ENCODE measurements at places on chromosomes 1 and 21. TPM values are rescaled to one million over a fixed set of nuclear protein-coding genes. Genes with fewer than 3 reads are reported as not detected.

GRCh38 chr1:184553845-184554244, 167.0 kb downstream of the C1orf21 start:
- no peak for DNase-seq

GRCh38 chr1:85148524-85149250, 52.1 kb downstream of the SYDE2 start:
- no peak for DNase-seq

GRCh38 chr1:207766569-207766968, 14.7 kb downstream of the CD46 start:
- DNase-seq, result no peak

DNA sequence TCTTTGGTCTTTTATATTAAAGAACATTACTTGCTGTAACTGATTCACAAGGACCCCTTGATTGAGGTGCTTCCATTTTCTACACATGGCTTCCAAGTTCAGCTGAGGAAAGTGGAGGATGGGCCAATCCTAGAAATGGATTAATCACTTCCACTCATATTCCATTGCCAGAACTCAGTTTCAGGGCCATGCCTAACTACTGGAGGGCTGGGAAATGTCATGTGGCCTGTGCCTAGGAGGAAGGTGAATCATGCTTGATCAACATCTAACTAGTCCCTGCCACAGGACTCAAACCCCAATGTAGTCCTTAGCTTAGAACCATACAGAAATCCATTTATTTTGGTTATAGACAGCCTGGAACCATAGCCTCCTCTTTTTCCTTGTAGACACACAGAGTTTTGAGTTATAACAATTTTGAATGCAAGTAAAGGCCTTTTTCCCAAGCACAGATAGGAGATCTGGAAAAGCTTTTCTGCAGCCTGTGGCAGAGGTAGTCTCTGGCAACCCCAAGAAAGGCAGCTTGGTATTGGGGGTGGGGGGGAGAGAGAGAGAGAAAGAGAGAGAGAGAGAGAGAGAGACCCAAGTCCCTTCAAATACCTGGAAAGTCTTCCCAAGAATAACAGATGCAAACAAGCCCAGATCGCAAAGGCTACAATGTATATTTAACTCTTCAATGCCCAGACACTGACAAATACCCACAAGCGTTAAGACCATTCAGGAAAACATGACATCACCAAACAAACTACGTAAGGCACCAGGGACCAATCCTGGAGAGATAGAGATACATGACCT, 12.5 kb downstream of the MAST2 start:
- peak; percentile 15 for DNase-seq

- no peak for DNase-seq
These were observed 355.4 kb downstream of the PLPP3 start for GRCh38 chr1:56223968-56224367.

Gene DNAJC28
- total RNA-seq, result 0.79 TPM

DNA sequence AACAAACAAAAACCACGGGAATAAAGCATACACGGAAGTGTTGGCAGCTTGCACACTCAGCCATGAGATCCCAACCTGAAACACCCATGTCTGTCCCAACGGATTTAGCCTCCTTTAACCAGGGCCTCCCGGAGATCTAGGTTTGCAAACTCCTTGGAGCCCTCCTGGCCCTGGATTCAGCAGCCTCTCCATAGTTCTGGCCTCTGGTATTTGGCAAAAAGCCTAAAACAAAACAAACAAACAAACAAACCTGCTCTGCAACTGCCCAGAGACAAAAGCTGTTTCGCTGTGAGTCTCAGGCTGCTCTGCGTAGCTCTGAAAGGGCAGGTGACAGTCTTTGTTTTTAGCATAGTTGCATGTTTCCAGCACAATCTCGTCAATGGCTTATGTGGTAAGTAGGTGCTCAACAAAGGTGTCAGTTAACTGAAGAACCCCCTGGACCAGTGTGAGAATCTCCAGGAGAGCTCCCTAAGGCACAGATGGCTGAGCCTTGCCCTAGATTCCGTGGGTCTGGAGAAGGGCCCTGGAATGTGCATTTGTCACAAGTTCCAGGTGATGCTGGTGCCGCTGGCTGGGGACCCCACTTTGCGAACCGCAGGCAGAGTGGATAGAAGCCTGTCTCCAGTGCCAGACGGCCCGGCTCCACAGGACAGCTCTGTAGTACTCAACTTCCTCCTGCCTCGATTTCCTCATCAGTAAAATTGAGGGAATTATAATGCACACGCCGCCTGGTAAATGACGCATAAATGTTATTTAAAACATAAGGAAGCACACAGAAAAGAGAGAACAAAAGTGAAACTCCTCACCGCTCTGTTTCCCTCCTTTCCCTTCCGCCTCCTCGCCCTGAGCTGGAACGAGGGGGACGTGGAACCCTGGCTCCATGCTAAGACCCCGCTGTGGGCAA, 86.2 kb downstream of the RIPK4 start:
- no peak for DNase-seq

DNA sequence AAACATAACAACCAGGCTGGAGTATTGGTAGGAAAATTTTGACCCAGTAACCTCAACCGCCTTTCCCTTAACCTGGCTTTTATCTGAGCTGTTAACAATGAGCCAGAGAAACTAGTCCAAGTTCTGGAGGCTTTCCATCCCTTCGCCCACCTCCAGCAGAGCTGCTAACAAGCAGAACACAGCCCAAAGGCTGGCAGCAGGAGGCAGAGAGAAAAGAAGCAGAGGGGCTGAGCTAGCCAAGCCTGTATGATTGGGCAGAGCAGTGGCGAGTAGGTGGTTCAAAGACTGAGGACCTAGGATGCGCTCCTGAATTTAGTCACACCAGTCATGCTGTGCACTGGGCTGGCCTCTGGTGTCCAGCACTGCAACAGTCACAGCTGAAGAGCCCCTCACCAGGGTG, 123.0 kb downstream of the TNR start:
- DNase-seq, result no peak

- no peak for DNase-seq
These were observed 30.1 kb upstream of the SRP9 start for GRCh38 chr1:225747566-225747965.

GRCh38 chr1:209728466-209728865, 23.8 kb downstream of the HSD11B1 start:
- DNase-seq, result no peak

DNA sequence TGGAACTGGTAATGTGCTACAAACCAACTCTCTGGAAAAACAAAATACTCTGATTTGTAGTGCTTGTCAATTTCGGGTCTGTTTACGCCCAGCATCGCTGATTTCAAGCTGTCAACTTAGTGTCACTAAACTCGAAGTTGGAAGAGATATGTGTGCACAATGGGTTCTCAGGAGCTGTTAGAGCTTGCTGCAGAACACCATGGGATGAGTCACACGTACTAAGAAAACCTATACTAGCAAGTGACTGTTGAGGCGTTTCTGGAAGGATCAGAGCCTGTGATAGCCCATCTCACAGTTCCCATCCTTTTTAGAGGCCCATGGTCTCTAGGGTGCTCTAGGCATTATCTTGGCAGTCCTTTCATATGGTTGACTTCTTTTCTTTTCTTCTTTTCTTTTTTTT, 14.3 kb downstream of the GMEB1 start:
- no peak for DNase-seq

GRCh38 chr1:103514920-103515503, 10.5 kb upstream of the RNPC3 start:
- peak; percentile 4 for DNase-seq

Gene OR2W3
- 0.53 TPM for total RNA-seq

GRCh38 chr1:178644308-178645120, 80.5 kb upstream of the RALGPS2 start:
- DNase-seq, result peak; percentile 51

Gene KIRREL1
- total RNA-seq, result 42.8 TPM

GRCh38 chr21:43971201-43971991, 40.7 kb upstream of the TRAPPC10 start:
- DNase-seq, result no peak

Gene UBASH3A
- total RNA-seq, result not detected

DNA sequence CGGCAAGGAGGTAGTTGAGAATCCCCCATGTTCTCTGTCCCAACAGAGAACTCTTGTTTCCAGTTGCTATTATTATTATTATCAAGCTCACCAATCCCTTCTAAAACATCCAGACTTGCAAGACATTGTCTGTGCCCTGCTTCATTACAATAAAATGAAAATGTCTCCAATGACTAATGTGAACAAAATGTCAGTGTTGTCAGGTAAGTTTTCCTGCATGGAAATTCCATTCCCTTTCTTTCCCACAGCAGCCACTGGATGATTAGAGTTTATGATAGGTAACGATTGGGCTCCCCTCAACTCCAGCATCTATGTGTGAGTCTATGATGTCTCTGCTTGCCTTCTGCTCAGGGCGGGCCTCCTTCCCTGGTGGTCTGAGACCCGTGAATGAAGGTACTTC, 8.9 kb upstream of the DYRK1A start:
- DNase-seq, result no peak

DNA sequence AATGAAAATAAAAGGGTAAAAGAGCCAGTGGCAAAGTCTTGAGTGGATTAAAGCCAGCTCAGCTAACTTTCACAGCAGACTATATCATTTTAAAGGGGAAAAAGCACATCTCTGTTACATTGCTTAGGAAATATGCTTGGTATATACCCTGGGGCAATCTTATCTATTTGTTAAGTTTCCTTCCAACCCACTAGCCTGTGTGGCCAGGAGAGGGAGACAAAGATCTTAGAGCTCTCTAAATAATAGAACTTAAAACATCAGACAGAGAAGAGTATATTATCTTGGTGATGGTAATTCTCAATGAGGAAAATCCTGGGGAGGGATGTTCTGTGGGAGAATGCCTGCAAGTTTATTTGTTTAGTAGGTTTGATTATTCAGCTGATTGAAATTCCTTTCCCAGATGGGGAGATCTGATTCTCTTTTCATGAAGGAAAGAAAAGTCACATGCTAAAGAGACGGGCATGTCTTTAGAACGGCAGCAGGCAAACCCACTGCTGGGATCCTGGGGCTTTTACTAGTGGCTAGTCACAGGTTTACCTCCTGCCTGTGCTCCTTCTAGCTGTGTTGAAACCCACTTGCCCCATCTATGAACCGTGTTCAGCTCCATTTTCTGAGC, 3.6 kb downstream of the KCNE2 start:
- DNase-seq, result peak; percentile 29

Gene KMO
- not detected for total RNA-seq

- DNase-seq, result peak; percentile 69
These were observed 6.1 kb upstream of the ADAM15 start for GRCh38 chr1:155044812-155045657.

GRCh38 chr1:112027696-112028095, 38.2 kb upstream of the KCND3 start:
- DNase-seq, result no peak

Gene CD2
- total RNA-seq, result not detected

Gene NR5A2
- 2.6 TPM for total RNA-seq

- DNase-seq, result no peak
These were observed 586.5 kb downstream of the PTBP2 start for GRCh38 chr1:97308131-97308530.

- peak; percentile 63 for DNase-seq
These were observed 130.4 kb downstream of the RERE start for GRCh38 chr1:8687039-8687438.

Gene DNALI1
- total RNA-seq, result 2.0 TPM

Gene FAM72D
- 3.5 TPM for total RNA-seq

Gene MIXL1
- total RNA-seq, result not detected

Gene MYOM3
- 0.14 TPM for total RNA-seq

- DNase-seq, result no peak
These were observed 552 bp downstream of the PLD5 start for GRCh38 chr1:242523719-242524570.

Gene CLCA4
- not detected for total RNA-seq

Gene TBX15
- total RNA-seq, result 0.04 TPM

- no peak for DNase-seq
These were observed 80.4 kb downstream of the DAP3 start for GRCh38 chr1:155769257-155769656.

GRCh38 chr1:179976970-179977651, 22.5 kb downstream of the CEP350 start:
- no peak for DNase-seq

DNA sequence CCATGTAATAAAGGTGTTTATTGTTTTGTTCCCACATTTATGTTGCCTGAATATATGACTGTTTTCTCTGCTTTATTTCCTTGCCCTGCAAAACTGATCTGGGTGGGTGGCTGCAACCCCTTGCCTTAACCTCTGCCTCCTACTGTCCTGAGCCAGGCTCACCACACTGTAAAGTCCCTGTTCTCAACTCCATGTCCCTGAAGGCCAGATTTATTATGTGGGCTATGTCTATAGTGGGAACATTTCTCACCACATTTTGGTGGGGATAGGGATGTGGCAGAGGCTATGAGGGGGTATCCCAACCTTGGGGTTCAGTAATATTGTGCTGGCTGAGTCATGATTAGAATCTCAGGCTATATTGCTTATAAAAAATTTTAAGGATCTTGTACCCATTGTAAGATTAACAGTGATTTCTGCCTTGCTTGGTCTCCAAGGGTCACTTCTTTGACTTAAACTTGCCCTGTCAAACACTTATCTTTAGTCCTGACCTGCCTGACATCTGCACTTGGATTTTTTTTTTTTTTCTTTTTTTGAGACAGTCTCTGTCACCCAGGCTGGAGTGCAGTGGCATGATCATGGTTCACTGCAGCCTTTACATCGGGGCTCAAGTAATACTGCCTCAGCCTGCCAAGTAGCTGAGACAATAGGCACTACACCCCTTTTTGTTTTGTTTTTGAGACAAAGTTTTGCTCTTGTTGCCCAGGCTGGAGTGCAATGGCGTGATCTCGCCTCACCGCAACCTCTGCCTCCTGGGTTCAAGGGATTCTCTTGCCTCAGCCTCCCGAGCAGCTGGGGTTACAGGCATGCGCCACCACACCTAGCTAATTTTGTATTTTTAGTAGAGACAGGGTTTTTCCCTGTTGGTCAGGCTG, 3.6 kb downstream of the RPS8 start:
- DNase-seq, result no peak

DNA sequence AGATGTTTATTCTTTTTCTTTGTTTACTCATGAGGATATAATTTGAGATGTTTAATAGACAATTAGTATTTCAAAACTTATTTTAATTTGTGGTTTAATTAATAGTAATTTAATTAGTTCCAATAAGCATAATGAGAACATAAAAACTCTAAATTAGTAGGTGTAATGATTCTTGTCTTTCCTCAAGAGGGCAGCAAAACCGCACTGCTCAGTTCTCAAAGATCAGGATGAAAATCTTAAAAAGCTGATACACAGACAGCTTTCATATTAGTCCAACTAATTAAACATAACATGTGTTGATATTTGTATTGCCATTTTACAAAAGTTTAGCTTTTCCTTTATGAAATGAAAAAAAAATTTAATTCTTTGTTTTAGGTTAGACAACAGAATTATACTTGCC, 106.7 kb upstream of the C21orf91 start:
- DNase-seq, result no peak

- peak; percentile 10 for DNase-seq
These were observed 19.0 kb upstream of the L1TD1 start for GRCh38 chr1:62175568-62176179.

DNA sequence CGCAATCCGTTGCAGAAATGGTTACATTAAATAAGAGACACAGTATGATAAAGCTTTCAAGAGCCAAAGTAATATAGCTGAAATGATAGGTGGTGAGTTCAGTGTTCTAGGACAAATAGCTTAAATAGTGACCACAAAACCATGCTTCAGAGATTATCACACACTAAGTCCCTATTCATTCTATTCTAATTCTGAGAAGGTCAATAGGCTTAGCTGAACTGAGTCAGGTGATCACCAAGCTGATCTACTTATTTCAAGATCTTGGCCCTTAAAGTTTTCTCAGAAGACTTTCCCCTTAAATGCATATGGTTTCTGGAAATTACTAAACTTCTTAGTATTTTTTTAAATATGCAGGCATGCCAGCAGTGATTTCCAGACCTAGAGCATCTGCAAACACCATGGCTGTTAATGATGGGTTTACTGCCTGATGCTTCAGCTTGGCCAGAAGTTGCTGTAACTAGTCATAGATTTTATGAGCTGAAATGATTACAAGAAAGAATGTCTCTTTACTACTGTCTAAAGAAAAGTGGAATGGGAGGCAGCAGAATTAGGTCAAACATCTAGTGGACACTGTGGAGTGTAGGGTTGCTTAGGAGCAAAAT, 242.9 kb downstream of the ST6GALNAC3 start:
- no peak for DNase-seq

Measured in pulmonary artery endothelial cell (primary cell).